ENCODE measurements at places on chromosomes 12 and 14.

DNA sequence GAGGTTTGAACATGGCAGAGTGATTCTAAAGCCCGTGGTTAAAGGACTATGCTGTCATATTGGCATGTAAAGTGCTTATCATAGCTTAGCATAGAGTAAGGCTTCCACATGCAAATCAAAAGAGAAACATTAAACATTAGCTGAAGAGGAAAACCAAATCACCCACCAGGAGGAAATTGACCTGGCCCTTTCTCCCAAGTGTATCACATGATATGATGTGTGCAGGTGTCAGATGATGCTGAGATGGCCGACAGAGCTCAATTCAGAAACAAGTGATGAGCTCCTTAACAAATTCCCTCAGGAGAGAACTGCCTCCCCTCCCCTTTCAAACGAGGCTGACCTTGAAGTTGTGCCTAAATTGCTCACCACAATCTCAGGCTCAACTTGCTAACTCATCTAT is 217.1 kb upstream of the BTG1 start:
- no peak for DNase-seq

DNA sequence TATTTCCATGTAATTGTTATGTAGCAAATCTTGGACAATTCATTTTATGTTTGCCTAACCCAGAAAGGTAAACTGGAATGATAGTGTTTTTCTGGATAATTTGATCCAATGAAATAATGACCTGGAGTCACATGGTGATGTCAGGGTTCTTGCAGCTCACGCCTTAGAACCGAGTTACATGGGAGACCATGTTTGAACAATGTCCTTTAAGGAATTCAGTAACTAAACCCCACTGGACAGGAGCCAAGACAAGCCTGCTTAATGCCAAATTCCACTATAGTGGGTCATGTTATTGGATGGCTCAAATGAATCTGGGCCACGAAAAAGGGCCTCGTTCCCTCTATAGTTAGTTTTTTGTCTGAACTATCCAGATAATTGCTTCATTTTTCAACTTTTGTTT is 255.8 kb upstream of the HMGA2 start:
- no peak for DNase-seq

- DNase-seq, result peak; percentile 74
Measured at GRCh38 chr14:20610002-20610765, 19.0 kb upstream of the RNASE12 start.

- DNase-seq, result no peak
Measured at GRCh38 chr12:43836475-43836989, 651 bp downstream of the TMEM117 start.

DNA sequence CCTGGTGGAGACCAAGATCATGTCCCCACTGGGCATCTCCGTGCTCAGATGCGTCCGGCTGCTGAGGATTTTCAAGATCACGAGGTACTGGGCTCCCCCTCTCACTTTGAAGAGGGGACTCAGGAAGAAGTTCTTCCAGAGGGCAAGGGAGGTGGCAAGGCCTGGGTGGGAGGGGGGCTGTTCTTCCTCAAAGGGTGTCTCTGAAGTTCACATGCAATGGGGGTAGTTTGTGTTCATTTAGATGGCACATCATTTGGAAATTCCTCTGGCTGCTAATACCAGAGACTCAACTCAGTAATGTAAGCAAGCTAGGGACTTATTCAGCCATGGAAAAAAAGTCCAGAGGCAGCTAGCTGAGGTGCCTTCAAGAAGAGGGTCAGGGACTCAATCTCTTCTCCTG is 227.1 kb upstream of the FKBP4 start:
- DNase-seq, result no peak

DNA sequence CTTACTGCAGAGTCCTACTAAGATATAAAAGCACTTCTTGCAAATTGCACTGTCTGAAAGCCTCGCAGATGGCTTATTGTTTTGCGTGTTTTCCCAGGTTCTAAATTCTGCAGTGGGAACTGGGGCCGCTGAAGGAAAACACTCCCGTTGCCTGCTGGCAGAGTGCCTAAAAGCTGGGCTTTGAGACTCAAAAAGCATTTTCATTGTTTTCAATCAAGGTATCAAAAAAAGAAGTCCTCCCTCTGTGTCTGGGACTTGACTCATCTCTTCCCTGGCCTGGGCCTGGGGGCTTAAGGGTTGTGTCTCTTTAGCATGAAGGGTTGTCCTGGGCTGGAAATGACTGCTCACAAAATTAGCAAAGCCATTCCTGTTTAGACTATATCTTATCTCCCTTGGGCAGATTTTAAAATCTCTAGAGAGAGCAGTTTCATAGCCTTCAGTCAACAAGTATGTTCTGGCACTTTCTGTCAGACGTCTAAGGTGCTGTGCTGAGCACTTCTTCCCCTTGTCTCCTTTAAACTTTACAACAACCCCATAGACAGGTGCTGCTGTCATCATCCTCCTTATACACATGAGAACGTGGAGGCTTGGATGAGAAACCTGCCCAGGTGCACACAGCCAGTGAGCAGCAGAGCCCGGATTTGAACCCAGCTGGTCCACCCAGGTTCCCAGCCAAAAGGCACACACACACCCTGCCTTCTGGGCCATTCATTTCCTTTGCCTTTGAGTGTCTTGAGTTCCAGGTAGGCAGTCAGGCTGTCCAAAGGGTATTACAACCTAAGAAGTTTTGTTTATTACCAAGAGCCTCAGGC is 31.1 kb downstream of the ELK3 start:
- DNase-seq, result no peak

DNA sequence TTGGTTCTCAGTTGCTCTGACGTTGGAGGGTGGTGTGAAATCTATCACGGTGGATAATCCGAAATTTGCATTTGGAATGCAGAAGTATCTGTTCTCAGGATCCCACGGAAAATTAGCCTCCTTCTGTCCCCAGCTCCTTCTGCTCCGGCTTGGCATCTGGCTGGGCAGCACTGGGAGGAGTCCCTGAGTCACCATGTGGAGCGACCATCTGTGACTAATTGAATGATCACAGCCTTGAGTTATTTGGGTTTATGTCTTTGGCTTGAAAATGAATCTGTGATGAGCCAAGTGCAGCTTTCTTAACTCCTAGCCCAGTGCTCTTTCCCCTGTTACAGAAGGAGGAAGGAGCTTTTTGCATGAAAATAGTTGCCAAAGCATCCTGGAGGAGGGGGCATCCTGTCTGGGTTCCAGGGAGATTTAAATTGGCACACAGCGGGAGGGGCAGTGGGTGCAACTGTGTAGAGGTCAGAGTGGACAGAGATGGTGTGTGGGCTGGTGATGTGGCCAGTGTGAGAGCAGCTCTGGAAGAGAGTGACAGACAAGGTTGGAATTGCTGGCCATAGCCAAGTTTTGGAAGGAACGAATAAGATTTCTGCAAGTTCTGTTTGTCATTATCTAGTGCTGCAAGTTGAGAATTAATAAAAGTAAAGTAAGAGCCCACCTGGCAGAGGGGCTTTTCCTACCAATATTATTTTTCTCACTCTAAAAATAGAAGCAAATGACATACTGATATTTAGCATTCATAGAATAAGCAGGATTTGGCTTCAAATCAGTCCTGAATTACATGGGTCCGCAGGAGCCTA is 74.4 kb downstream of the SLC24A4 start:
- peak; percentile 49 for DNase-seq

- peak; percentile 12 for DNase-seq
Measured at GRCh38 chr14:60722357-60723115, 1.6 kb downstream of the SIX4 start.

DNA sequence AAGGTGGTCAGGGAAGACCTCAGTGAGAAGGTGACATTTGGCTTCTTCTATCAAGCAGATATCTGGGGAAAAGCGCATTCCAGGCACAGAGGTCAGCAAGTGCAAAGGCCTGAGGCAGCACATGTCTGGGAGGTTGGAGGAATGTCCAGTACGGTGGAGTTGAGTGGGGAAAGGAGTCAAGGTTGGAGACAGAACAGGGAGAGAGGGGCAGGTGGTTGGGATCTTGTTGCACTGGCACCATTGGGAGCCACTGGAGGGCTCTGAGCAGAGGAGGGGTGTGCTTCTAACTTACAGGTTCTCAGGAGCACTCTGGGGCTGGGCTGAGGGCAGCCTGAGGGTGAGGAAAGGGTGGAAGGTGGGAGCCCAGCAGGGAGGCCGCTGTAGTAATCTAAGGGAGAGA is 52.1 kb downstream of the EID3 start:
- no peak for DNase-seq

- no peak for DNase-seq
Measured at GRCh38 chr12:40168868-40169267, 55.9 kb upstream of the LRRK2 start.

Measured in T1000 (cell line).